ENCODE measurements at places on chromosomes 7 and 10. TPM values are rescaled to one million over a fixed set of nuclear protein-coding genes. Genes with fewer than 3 reads are reported as not detected.

The NFE2L3 gene
- polyA plus RNA-seq, result 12.0 TPM

The EPO gene
- 0.44 TPM for polyA plus RNA-seq

The SPDYE1 gene
- polyA plus RNA-seq, result 4.1 TPM

The LRRN3 gene
- polyA plus RNA-seq, result 106 TPM

The SPDYE2 gene
- polyA plus RNA-seq, result 20.4 TPM

The CYP2W1 gene
- 0.71 TPM for polyA plus RNA-seq

The ASZ1 gene
- polyA plus RNA-seq, result not detected

The PPP1R9A gene
- 23.4 TPM for polyA plus RNA-seq

The SYT15 gene
- polyA plus RNA-seq, result 8.8 TPM

The AMPH gene
- polyA plus RNA-seq, result 109 TPM

The NUP42 gene
- 83.6 TPM for polyA plus RNA-seq

The GATA3 gene
- polyA plus RNA-seq, result 1.9 TPM

The PNLIPRP2 gene
- polyA plus RNA-seq, result 0.30 TPM

The STK31 gene
- polyA plus RNA-seq, result 0.93 TPM

The HYAL4 gene
- polyA plus RNA-seq, result not detected

The CYP3A5 gene
- polyA plus RNA-seq, result 2.6 TPM

Data from spinal cord (tissue), 10 donors.